ENCODE measurements at places on chromosomes 12 and 14.

- no peak for DNase-seq
Measured at GRCh38 chr12:122965321-122965751, 927 bp downstream of the ABCB9 start.

DNA sequence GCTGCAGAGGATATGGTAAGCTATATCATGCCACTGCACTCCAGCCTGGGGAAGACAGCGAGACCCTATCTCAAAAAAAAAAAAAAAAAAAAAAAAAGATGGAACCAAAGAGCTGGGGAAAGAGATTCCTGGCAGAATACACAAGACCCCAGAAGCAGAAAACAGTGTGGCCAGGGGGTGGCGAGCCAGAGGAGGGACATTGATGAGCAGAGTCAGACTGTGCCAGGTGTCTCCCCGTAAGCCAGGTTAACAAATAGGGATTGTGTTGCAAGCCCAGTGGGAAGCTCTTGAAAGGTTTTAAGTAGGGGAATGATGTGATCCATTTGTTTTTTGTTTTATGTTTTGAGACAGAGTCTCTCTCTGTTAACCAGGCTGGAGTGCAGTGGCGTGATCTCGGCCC, 56.1 kb downstream of the FIGNL2 start:
- DNase-seq, result no peak

DNA sequence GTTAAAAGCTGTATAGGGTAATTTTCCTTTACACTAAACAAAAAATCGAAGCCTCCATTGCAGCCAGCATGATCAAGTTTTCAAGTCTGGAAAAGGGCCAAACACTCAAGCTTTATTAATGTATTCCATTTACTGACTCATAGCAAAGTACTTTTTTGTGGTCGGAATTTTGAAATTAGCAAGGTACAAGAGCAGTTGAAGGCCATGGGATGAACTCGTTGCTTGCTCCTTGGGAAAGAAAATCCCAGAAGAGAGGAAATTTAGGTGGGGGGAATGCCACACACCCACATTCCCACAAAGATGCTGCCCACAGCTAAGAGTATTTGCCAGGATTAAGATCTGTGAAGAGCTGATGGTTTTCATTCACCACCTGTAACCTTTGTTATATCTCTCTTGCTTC, 333.7 kb downstream of the EGLN3 start:
- DNase-seq, result peak; percentile 9

GRCh38 chr14:99125113-99125512, 146.9 kb downstream of the BCL11B start:
- no peak for DNase-seq

GRCh38 chr12:113285679-113286610, 49.0 kb downstream of the SLC8B1 start:
- no peak for DNase-seq

DNA sequence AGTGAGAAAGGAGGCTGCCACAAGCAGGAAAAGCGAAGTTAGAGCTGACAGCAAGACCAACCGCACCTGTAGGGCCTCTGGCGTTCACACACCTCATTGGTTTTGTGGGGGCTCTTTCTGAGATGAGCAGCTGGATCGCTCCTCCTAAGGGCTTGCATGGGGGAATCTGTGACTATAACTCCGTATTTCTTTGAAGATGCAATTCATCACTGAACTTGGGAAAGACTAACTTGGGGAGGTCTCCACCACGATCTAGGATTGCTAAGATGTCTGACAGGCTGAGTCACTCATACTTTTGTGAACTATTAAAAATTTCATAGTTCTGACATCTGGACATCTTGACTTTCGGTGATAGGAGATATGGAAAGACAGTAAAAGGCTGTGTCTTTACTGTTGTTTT, 173.6 kb downstream of the ETV6 start:
- peak; percentile 74 for DNase-seq

DNA sequence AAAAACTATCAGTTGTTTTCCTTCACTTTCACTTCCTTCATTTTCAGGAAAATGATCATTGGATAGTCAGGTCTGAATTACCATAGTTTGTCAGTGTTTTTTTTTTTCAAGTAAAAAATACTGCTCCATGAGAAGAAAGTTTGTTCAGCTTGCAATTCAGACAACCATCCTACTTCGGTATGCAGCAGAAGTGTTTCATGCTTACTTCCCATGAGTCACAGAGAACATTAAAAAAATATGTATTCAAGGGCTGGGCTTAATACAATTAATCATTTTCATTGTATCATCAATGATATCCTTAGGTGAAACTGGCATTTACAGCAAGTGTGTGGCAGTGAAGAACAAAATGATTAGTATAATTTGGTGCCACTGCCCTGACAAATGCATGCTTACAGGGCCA, 21.6 kb downstream of the PYM1 start:
- no peak for DNase-seq

DNA sequence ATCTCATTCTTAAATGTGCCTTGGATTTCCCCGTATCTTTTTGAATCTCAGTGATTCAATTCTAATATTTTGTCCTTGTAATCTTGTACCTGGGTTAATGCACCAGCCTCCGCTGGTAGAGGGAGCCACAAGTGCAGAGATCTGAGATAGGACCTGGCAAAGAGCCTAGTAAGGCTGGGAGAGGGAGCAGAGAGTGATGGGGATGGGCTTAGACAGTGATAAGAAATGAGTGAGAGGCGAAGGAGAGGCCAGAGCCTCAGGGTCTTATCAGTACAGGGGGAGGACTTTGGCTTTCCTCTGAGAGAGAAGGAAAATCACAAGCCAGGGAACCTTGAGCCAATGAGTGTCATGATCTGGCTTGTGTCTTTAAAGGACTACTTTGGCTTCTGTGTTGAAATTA, 30.5 kb upstream of the LMNTD1 start:
- DNase-seq, result no peak

DNA sequence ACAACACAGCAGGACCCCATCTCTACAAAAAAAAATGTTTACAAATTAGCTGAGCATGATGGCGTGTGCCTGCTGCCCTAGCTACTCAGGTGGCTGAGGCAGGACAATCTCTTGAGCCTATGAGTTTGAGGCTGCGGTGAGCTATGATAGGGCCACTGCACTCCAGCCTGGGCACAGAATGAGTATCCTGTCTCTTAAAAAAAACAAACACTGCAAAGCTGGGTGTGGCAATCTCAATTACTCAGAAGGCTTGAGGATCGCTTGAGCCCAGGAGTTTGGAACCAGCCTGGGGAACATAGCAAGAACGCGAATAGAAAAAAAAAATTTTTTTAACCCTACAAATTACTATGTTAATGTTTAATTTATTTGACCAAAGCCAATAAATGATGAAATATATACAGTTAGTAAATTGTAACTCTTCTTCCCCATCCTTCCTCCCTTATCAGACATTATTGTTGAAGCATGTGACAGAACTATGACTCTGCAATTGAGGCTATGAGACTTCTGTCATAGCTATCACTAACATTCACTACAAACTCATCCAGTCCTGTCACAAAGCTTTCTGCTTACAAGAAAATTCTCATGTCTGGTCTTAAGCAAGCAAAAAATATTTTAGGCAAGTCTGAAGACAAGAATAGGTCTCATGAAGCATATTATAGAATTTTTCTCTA, 9.8 kb downstream of the BTBD7 start:
- no peak for DNase-seq

GRCh38 chr14:59093902-59094301, 94.6 kb upstream of the DAAM1 start:
- no peak for DNase-seq

DNA sequence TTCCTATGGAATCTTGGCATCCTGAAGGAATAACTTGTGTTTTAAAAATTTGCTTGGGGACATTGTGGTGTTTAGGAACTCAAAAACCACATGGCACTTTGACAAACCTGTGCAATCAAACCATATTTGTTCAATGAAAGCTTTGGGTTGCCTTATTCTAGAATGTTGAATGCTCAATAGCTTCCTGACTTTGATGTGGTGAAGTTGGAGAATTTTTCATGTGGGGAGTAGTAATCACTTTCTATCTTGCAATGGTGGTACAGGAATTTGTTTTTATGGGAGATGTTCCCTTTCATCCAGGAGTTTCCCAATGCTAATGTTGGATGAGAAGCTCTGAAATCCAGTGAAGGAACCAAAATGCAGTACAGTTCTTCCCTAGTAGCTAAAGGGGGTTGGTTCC, 42.2 kb upstream of the LDHB start:
- DNase-seq, result no peak

DNA sequence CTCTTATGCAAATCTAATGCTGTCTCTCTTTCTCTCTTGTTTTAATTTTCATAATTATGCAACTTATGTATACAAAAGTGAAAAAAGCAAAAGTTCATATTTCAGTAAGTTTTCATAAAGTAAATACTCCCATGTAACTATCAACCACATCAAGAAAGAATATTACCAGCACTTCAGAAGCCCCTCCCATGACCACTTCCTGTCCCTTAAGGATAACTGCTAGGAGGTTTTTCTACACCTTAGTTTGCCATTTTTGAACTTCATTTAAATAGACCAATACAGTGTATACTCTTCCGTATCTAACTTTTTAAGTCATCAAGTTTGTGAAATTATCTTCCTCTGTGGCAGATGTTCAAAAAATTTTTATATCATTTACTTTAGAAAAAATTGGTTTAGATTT, 547 bp upstream of the OR4K15 start:
- DNase-seq, result no peak

GRCh38 chr14:69252851-69253250, 7.1 kb upstream of the GALNT16 start:
- no peak for DNase-seq

All from AG04449 (cell line).